Erythroblast (primary cell): ENCODE measurements at places on chromosomes 12 and 14.

GRCh38 chr12:77060883-77061240 lies 4.5 kb downstream of the E2F7 start:
- no peak for DNase-seq

DNA sequence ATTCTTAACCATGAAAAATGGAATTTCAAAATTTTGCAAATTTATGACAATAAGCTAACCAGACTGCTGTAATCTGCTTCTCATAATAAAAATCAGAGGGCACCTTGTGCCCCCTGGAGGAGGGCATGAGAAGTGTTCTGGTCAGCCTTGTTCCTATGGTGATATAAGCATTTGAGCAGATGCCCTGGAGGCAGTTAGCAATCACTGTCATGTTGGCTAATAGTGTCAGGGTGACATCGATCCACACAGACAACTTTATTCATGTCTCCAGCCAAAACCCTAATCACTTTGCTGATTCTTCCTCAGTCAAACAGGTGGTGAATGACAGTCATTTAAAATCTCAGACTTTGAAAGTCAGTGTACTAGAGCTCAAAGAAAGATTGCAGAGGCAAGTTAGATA lies 943.0 kb downstream of the GALC start:
- peak; percentile 9 for DNase-seq

DNA sequence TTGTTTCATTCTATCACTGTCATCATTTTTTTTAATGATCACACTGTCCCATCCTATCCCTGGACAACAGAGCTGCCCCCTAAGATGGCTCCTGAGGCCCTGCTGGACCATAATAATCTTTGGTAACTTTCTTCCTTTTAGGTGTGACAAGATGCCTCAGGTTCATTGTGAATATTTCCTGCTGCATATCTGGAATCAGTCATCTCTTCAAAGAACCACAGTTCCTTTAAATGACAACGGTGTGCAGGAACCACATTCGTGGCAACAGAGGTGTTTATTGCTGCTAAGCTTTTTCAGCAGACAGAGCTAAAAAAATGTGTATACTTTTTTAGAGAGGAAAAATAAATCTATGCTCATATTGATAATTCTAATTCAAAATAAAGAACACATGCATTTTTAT lies 312.9 kb downstream of the MED13L start:
- no peak for DNase-seq

DNA sequence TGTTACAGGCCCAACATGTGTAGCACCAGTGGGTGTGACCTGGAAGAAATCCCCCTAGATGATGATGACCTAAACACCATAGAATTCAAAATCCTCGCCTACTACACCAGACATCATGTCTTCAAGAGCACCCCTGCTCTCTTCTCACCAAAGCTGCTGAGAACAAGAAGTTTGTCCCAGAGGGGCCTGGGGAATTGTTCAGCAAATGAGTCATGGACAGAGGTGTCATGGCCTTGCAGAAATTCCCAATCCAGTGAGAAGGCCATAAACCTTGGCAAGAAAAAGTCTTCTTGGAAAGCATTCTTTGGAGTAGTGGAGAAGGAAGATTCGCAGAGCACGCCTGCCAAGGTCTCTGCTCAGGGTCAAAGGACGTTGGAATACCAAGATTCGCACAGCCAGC lies 8.6 kb downstream of the BCL2L14 start:
- DNase-seq, result no peak

GRCh38 chr12:29116414-29116813 lies 32.7 kb upstream of the FAR2 start:
- no peak for DNase-seq

DNA sequence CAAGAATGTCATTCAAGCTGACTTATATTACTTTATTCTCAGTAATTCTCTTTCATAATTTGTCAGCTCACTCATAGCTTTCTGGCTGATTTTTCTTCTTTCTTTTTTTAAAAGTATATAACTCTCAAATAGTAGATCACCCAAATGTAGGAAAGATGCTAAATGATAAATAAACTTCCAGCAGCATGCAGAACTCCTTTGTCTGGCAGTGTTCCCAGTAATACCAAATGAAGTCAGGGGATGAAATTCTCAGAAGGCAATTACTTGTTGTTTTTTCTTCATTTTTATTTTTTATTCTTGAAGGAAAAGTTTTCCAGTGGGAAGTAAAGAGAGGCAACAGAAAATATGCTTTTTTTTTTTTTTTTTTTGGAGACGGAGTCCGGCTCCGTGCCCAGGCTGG lies 133.3 kb upstream of the SLCO1C1 start:
- DNase-seq, result no peak

DNA sequence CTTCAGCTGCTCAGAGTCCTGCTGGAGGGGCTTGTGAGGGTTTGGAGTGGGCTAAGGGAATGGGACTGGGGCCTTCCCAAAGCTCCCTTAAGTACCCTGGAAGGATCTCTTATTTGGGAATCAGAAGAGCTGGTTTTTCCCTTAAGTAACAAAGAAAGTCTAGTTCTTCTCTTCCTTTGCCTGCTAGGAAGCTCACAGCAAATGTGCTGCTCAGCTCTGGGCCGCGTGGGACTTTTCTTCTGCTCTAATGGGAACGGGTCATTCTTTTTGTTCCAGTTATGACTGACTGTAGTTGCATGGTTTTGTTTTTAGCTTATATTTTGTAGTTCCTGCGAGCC lies 6.0 kb downstream of the KIF26A start:
- DNase-seq, result no peak

DNA sequence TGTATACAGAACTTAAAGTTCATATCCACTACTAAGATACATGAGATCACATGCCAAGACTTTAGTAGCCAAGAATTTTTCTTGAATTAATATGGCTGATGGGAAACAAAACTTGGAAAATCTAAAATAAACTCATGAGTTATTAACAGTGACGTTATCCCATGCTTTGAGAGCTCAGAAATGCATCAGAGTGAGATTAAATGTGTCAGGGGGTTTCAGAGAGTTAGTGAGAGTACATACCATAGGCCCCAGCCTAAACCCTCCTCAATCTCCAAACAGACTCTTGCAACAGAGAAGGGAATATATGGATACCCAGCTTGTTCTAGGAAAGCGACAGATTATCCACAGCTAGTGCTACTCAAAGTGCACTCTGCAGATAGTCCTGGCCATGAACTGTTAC lies 19.3 kb downstream of the SLC35F4 start:
- no peak for DNase-seq

DNA sequence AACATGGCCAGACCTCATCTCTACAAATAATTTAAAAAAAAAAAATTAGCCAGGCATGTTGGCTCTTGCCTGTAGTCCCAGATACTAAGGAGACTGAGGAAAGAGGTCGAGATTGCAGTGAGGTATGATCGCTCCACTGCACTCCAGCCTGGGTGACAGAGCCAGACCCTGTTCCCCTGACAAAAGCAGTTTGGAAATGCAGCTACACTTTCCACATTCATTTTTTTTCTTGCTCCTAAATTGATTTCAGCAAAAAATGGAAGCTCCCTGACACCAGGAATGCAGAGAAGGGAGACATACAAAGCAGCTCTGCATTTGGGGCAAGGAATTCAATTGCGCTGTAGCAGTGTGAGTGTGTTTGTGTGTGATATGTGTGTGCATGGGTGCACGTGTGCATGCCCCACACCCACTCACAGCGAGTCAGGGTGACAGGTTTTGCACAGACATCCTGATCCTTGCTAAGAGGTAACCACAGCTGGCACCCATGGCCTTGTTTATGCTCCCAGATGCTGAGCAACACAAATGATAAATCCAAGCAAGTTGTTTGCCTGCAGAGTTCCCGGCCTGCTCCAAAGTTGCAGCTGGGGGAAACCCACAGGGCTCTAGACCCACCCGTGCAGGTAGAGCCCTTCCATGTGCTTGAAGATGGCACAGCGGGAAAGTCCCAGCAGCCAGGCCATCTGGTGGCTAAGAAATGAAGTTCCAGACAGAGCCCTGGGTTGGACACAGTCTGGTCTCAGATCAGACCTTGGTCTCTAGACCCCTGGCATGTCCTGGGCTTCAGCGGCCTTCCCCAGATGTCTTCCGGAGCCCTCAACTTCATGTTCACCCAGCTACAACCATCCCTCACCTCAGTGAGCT lies 25.9 kb upstream of the BDKRB2 start:
- DNase-seq, result no peak

- no peak for DNase-seq
These were observed 2.5 kb upstream of the ALDH2 start for GRCh38 chr12:111764120-111764821.

DNA sequence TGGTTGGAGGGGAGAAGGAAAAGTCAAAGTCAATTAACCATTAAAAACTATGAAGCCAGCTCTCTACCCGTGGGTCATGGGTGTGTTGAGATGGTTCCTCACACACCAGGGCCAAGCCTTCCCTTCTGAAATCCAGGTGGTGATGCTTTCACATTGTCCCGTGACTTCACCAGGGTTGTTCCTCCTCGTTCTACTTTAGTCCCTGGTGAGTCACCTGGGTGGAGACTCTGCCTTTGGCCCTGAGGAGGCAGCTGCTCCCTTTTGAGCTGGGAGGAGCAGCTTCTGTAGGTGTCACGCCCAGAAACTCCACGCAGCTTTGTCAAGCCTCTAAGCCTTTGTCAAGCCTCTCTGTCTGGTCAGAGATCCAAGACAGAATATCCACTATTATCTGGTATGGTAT lies 348.3 kb downstream of the BMP4 start:
- peak; percentile 2 for DNase-seq

- no peak for DNase-seq
These were observed 1.3 kb upstream of the ST8SIA1 start for GRCh38 chr12:22335794-22336166.

GRCh38 chr14:49653508-49653907 lies 18.5 kb upstream of the DNAAF2 start:
- DNase-seq, result no peak
